Retinal pigment epithelial cell (primary cell): ENCODE measurements at places on chromosomes 12 and 14.

- DNase-seq, result no peak
Measured at GRCh38 chr14:34172550-34173368, 221.9 kb upstream of the EGLN3 start.

GRCh38 chr14:98144964-98145363 lies 1127.0 kb downstream of the BCL11B start:
- DNase-seq, result no peak

- no peak for DNase-seq
Measured at GRCh38 chr12:58242796-58243630, 301.6 kb downstream of the ATP23 start.

DNA sequence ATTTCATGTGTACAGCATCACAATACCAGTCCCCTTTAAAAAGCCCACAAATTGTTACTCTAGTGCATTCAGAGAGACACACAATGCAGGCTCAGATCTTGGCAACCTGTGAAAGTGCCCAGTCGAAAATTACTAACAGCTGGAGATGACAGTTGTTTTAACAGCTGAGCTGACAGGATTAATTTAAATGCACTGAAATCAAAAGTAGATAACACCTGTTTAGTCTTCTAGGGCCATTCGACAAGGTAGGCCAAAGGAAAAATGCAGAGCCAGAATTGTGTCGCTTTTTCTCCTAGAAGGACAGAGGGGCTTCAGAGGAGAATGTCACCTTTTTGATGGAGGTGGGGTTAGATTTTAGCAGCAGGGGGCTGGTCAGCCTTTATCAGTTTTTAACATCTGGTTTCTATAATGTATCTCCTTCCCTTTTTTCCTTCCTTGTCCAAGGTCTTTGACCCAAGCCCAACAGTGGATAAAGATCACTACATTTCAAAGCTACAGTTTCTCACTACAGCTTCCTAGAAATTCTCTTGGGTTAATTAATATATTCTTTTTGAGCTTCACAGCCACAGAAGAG lies 139.1 kb downstream of the SOX5 start:
- DNase-seq, result no peak

DNA sequence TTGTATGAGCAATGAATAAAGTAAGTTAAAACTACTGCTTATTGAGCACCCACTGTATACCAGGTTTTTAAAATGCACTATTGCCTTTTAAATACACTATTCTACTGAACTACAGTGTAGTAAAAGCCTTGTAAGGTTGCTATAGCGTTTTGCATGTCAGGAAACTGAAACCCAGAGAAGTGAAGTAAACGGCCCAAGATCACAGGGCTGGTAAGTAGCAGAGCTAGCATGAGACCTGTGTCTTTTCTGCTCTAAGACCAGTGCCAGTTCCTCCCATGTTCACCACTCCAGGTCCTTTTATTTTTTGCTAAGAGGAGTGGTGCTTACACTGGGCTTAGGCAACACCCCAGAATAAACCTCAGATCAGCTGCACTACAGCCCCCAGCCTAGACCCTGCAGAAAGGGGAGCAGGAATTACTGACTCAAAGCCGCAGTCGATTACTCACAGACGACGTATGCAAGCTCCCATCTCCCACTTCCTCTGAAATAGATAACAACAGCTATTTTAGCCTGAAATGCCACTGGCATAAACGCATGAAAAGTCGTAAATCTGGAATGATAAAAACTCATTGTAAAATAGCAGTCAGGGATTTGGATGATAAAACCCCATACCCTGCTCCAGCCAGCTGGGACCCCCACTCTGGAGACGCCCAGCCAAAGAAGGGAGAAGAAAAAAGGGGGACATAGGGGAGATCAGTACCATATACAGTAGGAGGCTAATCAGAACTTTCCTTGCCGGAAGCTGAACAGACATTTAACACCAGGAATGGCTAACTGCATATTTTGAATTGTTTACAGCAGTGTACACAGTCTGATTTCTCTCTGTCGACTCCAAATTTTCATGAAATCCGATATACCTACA lies 108.3 kb downstream of the NUAK1 start:
- DNase-seq, result peak; percentile 85

GRCh38 chr12:54173906-54174471 lies 14.8 kb downstream of the SMUG1 start:
- DNase-seq, result no peak

- no peak for DNase-seq
Measured at GRCh38 chr14:69586404-69586803, 11.7 kb upstream of the CCDC177 start.

DNA sequence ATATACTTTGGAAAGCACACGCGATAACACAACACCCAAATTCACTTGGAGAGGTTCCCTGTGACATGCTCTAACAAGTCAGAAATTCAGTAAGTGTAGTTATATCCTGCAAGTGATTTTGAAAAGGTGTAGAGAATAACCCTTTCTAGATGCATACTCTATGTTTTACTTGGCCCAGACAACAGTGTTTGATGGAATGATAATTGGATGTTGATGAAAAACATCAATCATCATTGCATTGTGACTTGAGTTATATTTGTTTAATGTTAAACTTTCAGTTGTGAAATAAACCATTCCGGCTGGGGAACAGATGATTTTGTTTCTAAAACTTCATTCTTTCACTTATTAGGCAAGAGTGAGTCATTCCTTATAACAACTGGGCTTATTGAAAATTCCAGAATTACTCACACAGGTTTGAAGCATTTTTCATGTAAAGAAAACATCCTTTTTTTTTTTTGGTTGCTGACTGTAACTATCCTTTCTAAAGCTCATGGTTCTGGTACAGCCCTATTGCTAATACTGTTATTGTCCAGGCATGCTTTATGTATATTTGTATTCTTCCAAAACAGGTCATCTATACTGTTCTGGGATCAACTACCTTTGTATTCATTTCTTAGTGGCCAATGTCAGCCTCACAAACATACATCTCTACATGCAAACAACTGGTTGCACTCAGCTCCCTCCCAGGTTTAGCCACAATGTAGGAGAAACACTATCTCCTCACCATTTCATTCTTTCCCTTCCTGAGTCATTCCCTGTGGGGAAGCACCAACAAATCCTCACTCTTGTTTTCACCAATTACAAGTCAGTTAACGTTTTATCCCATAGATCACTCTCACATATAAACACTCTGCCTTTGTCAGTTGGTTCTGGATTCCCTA lies 121.2 kb upstream of the LRIG3 start:
- peak; percentile 56 for DNase-seq

GRCh38 chr14:81062816-81063215 lies 107.4 kb downstream of the TSHR start:
- no peak for DNase-seq

DNA sequence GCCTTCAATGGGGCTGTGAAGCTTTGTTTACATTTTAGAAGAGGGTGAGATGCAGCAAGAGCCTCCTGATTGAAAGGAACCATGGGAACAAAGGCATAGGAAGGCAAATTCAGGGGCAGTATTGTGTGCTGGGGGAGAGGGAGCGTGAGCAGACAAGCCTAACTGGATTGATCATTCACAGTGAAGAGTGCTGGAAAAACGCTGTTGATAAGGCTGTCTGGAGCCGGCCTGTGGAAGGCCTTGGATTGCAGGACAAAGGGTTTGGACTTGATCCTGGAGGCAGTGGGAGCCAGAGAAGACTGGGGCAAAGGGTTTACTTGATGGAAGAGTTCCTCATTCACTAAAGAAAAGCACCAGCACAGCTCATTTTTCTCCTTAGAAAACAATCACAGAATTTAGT lies 160.5 kb downstream of the PAH start:
- DNase-seq, result no peak

DNA sequence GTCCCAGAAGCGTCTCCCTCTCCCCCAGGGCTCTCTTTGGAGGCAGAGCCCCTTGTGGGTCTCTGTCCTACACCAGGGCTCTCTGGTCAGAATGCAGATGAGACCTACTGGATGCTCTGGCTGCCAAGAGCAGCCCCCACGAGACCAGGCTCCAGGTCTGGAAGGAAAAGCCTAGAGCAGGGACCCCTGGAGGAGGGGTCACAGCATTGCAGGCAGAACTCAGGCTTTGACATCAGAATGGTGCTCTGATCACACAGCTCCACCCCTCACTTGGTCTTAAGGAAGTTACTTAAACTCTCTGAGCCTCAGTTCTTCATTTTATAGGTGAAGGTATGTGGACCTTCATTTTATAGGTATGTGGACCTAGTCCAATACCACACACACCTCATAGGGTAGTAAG lies 83.1 kb downstream of the ARL6IP4 start:
- no peak for DNase-seq

DNA sequence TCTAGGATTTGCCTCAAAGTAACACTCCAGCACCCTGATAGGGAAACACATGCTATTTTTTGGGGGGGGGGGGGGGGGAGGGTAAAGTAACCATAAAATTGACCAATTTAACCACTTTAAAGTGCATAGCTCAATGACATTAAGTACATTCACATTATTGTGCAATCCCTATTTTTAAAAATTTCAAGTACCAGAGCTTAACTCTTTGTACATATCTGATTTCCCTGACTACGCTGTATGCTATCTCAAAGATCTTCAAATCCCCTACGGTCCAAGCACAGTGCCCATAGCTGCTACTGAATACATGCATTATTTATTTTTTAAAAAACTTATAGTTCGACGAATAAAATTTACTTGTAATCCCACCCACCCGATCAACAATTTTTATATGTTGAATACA lies 63.0 kb downstream of the BCL2L14 start:
- no peak for DNase-seq

- DNase-seq, result no peak
Measured at GRCh38 chr14:52043690-52044089, 25.2 kb downstream of the NID2 start.

- no peak for DNase-seq
Measured at GRCh38 chr12:131203666-131204415, 250.1 kb downstream of the ADGRD1 start.

GRCh38 chr14:34797747-34798583 lies 77.2 kb downstream of the BAZ1A start:
- no peak for DNase-seq

DNA sequence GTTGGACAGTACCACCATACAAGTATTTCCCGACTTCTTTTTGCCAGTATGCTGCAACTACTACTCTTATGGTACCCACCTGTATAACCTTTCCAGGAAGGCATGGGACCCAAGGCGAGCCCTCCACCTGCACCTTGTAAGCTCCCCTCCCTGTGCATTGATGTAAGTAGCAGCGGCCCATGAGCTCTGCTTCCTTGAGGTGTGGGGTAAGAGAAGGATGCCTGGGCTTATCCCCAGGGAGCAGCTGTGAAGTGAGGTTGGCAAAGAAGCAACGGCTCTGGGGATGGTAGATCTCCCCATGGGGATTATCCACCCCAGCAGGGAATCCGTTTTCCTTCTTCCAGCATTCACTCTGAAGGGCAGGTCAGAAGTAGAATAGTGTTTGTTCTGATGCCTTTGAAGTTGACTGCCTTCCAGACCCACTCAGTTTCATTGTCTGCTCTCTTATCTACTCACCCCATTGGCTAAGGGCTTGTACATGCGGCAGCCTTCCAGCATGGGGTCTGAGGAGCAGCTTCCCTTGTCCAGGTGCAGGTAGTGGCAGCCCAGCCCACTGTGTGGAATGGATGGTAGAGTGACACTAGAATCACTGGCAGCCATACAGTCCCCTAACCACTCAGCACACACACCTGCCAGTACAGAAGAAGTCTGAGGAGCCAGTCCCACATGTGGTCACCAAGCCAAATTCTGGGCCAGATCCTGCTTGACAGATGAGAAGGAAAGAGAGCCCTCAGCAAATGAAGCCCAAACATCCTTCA lies 3.4 kb downstream of the CIROP start:
- no peak for DNase-seq

DNA sequence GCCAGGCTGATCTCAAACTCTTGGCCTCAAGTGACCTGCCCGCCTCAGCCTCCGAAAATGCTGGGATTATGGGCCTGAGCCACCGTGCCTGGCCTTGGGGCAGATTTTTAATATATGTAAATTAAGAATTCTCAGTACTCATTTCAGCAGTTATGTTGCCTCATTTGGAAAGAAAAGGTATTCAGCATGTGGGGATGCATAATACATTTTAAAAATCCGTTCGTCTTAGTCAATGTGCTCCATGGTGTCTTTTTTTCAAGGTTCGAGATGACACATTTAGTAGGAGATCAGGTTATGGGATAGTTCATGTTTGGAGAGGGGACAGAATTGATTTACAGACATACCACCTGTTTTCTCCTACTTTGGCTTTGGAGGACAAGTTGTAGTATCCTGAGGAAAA lies 10.2 kb downstream of the SYNE2 start:
- no peak for DNase-seq

GRCh38 chr12:86091681-86092080 lies 164.5 kb downstream of the MGAT4C start:
- no peak for DNase-seq

- no peak for DNase-seq
Measured at GRCh38 chr14:77498984-77499527, 440 bp upstream of the ISM2 start.

DNA sequence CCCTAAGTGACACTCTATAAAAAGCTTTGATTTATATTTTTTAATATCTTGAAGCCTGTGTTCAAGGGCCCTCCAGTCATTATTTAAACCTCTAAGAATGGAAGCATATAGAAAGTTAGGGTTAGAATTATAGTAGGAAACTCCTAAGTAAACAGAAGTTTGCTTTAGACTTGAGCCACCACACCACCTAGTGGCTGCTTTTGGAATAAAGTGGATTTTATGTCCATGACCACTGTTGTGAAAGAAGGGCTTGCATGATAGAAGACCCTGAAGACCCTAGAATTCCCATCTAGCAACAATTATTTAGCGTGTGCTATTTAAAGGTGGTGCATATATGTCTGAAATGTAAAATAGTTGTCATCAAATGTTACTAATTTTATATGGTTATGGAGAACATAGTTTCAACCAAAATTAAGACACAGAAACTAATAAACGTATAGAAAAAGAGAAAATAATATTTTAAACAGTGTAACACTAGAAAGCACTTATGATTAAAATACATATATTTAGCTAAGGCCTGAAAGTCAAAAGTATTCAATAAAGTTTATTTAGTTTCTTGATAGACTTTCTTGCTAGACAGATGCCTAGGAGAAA lies 21.3 kb downstream of the LRRIQ1 start:
- no peak for DNase-seq

GRCh38 chr14:95149441-95149840 lies 7.9 kb downstream of the DICER1 start:
- no peak for DNase-seq

GRCh38 chr14:25121337-25122129 lies 71.6 kb upstream of the STXBP6 start:
- no peak for DNase-seq

GRCh38 chr14:92456215-92457015 lies 57.2 kb upstream of the RIN3 start:
- peak; percentile 27 for DNase-seq

DNA sequence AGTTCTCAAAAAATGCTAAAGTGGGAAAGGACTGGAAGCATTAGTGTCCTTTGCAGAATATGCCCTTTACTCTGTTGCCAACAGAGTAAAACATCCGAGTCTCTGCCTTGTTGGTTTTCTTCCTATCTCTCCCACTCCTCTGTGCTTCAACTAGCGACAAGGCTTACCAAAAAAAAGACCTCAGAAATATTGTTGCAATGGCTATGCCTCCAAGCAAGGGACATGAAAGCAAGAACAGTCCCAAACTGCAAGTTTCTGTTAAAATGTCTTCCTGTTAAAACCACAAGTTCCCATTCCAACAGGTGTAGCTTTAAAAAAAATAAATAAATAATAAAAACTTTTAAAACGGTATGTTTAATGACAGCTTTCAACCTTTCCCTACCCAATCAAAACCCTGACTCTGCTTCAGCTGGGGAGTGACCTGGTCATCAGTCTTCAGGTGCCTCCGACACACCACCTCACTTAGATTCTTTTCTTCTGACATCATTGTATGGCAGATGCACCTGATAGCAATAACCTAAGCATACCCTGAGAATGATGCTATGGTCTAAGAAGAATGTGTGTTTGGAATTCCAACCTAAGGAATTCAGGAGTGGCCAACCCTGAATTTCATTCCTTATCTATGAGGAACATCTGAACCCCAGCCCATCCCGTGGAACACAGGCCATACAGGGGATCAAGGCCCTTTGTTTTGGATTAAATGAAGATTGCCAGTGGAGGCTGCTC lies 81.0 kb downstream of the RPS29 start:
- peak; percentile 41 for DNase-seq
